ENCODE measurements at places on chromosomes 5 and 9.

- no peak for DNase-seq
These were observed 165.5 kb downstream of the CACNA1B start for GRCh38 chr9:138043061-138043410.

GRCh38 chr9:134367791-134368490, 41.7 kb downstream of the RXRA start:
- no peak for DNase-seq

DNA sequence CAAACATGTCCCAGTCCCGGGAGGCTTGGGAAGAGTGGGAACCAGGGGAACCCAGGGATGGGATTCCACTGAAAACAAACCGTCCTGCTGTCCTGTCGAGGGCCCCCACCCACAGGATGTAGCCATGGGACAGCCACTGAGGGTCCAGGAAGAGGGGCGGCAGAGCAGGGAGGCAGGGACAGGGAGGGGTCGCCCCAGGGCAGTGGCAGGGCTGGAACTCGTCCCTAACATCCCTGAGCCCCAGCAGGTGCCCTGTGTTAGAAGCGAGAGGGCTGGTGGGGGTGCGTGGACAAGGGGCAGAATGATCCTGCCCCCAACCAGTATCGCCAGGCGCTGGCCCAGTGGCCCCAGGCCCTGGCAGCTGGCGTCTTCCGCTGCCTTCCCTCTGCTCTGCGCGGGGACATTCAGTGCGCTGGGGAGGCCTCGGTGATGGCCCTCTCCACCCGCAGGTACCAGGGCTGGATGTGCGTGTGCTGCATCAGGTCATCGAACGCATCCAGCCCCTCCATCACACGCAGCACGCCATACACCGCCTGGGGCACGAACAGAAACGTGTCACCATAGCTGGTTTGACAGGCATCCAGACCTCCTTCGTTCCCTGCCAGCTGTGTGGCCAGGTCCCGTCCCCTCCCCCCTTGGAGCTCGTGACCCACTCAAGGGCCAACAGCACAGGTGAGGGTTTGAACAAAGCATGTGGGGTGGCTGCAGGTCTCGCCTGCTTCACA, 6.6 kb downstream of the PTGES2 start:
- no peak for DNase-seq

- peak; percentile 38 for DNase-seq
These were observed 68.5 kb downstream of the RICTOR start for GRCh38 chr5:39005566-39006232.

DNA sequence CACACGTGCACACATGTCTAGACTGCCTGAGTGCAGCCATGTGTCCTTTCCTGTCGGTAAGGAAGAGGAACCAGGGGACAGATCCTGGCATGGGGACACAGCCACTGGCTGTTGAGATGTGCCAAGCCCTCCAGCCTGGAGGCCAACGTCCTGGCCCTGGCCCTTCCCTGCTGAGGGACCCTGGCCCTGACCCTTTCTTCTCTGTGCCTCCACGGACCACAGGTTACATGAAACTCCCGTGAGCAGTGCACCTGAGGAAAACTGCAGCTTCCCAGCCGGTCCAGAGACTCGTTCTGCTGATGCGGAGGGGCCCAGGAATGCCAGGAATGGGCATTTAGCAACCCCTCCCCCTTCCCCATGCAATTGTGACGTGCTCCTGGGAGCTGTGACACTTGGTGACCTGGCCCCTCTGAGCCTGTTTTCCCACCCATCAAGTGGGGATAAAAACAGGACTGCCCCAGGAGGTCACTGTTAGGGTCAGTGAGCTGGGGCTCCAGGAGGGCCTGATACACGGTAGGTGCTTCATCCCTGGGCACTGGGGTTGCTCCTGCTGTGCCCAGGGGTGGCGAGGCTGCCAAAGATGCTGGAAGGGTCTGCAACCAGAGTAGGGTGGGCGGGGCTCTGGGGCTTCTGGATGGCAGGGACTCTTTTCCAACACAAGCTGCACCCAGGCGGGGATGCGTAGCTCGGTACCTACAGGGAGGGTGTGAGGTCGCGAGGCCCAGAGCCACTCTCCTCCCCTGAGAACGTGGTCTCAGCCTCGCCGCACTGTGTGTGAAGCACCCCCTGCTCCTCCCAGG, 151.5 kb downstream of the C9orf50 start:
- no peak for DNase-seq

GRCh38 chr9:122777935-122778627, 10.7 kb upstream of the OR5C1 start:
- no peak for DNase-seq

- peak; percentile 54 for DNase-seq
These were observed 12.7 kb downstream of the IRF1 start for GRCh38 chr5:132477784-132478365.

DNA sequence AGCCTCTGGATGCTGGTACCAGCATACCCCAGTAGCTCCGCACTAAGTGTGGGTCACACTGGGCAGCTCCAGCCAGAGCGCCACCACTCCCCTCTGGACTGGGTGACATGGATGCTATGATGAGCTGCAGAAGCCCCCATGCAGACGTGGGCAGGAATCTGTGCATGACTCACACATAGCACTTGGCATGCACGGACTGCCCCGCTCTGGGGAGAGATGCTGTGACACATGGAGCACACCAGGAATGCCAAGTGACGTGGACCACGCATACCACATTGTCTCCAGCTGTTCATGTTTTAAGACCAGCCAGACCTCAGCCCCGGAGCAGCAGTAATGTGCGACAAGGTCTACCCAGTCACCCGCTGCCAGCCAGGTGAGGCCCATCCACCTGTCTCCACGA, 64.1 kb downstream of the SEMA4D start:
- DNase-seq: no peak

DNA sequence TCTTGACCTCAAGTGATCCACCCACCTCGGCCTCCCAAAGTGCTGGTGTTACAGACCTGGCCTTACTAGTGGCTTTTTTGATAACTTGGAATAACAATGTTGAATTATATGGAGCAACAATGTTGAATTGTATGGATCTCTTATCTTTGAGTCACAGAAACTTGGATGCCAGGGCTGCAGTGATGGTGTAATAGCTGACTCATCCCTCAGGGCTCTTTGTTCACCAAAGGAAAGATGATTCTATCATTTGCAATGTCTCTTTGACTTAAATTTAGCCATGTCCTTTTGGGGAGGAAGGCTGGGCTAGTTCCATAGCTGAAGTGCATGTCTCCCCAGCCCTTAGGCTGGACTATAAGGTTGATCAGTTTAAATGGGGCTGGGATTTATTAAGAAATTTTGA, 172.3 kb downstream of the PDZD2 start:
- DNase-seq: no peak

DNA sequence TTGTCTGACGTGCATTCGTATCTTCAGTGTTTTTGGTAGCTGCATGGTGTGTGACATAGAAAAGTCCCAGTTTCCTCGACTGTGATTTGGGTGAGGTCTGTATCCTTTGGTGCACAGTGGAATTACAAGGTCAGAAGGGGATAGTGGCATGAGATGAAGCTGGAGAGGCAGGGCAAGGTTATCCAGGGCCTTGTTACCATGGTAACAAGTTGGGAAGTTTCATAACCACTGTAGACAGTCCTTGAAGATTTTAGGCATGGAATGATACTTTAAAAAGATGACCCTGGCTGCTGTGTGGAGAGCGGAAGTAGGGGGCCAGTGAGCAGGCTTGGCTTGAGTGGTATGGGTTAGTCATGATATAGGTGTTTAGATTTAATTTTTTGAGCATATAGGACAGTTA, 11.9 kb downstream of the EHMT1 start:
- no peak for DNase-seq

DNA sequence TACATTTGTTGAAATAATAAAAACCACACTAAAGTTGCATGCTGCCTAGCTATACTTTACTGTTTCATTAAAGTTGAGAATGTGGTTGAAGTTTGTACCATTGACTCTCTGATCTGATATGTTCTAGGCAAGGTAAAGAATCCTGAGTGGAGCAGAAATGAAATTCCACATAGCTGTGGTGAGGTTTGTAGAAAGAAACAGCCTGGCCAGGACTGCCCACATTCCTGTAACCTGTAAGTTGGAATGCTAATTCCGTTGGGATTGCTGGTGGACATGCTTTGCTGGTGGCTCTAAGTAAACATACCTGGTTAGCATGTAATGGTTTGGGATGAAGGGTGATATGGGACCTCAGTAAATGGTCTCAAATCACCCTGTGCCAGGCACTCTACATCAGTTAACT, 16.8 kb downstream of the NFX1 start:
- DNase-seq: no peak

- no peak for DNase-seq
These were observed 36.6 kb downstream of the FAM114A2 start for GRCh38 chr5:154002093-154002492.

DNA sequence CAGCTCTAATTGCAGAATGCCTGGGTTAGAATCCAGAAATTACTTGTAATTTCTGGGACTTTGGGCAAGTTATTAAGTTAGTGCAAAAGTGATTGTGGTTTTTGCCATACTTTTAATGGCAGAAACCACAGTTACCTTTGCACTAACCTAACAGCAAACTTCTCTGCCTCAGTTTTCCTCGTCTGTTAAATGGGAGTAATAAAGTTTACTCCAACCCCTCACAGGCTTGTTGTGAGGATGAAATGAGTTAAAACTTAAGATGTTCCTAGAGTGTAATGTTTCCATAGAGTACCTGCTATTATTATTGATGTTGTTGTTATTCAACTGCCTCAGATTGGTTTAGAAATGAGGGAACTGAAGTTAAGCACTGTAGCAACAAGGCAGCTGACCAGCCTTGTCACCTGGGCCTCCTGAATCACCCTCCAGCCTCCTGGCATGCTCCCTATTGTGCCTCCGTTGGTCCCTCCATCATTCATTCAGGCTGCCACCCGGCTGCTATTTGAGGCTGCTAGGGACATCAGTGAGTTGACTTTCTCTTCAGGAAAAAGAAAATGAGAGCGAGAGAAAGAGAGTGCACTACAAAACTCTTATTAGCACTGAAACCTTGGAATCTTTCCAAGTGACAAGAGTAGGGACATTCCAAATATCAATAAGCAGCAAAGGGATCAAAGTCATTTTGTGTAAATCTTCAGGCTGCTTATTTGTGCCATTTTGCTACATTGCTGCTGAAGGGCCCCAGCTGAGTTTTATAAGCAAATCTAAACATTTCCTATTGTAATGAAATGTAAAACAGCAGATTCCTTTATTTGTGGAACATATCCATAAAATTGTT, 66.5 kb upstream of the TTC23L start:
- DNase-seq: no peak

- DNase-seq: no peak
These were observed 79.4 kb downstream of the AUH start for GRCh38 chr9:91282292-91282691.

GRCh38 chr5:31007672-31008071, 185.8 kb upstream of the CDH6 start:
- no peak for DNase-seq

GRCh38 chr9:96021551-96022444, 146.3 kb downstream of the ERCC6L2 start:
- DNase-seq: no peak

DNA sequence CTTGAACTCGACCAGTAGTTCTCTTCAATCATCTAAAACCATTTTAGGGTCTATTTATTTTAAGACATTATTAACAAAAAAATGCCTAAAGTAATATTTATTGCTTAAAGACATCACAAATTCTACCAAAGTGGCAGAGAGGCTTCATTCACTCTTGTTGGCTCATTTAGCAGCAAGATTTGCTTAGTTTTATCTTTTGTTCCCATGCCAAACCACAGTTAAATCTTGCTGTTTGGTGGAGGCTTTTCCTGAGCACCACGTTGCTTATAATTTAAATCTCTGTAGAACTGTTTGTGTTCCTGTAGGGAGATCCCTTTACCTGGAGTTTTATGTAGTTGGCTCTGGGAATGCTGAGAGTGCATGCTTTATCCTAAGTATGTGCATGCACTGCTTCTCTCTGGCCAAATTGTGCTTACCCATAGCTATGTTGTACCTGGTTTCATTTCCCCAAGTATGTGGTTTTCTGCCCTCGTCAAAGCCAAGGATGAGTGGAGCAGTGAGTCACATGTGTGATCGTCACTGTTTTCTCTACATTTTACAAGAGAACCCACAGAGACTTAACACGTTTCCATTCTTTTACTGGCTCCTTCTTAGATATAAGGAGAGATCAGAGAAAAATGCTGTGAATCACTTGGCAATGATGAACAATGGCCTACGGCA, 42.1 kb upstream of the MAST4 start:
- peak; percentile 0 for DNase-seq

DNA sequence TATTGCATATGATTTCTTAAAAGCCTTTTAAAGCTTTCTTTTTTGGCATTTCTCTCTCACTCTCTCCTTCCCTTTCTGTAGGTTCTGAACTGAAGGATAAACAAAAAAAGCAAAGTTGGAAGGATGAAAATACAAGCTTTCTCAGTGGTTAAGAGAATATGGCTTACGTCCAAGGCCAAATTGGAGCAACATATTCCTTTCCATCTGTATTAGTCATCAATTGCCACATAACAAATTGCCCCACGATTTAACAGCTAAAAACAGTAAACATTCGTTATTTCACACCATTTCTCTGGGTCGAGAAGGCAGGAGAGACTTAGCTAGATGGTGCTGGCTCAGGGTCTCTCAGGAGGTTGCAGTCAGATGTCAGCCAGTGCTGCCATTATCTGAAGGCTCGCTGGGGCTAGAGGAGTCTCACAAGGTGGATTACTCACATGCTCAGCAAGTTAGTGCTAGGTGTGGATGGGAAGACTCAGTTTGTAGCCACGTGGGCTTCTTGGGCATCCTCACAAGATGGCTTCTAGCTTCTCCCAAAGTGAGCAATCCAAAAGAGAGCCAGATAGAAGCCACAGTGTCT, 2.0 kb upstream of the ROR2 start:
- no peak for DNase-seq

- DNase-seq: no peak
These were observed 5.9 kb upstream of the NACC2 start for GRCh38 chr9:136100700-136101614.

GRCh38 chr5:146290318-146290717, 48.3 kb upstream of the POU4F3 start:
- no peak for DNase-seq

- DNase-seq: no peak
These were observed 52.4 kb upstream of the PWWP2A start for GRCh38 chr5:160171666-160172065.

- no peak for DNase-seq
These were observed 289.9 kb downstream of the KCTD16 start for GRCh38 chr5:144460600-144460999.

GRCh38 chr5:34847056-34847455, 8.1 kb downstream of the TTC23L start:
- no peak for DNase-seq
